ENCODE measurements at places on chromosomes 1 and 21.

DNA sequence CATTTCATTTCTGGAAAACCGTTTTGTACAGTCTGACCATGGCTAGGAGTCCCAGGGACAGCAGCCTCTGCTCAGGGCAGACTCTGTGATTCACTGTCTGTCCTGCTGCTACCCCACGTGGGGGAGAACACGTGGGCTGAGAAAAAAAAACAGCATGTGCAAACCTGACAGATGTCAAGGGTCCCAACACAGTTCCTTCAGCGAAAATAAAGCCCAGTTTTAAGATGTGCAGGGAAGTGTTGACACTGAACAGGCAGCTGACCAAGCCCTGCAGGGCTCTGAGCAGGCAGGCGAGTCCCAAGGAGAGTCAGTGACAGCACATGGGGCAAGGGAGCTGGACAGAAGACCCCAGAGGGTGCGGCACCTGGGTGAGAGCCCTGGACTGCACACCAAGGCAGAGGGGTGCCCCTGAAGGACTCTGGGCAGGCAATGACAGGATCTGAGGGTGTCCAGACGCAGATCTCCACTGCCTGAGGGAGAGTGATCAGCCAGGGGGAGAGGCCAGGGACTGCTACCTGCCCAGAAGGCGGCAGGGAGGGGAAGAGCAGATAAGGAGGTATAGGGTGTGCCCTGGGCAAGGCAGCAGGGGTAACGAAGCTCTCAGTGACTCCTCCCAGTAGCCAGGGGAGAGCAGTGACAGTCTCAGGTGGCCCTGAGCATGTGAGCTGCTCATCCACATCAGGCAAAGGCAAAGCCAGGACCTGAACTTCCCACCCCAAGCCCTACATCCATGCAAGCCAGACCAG is 5.1 kb upstream of the SPATC1L start:
- peak; percentile 55 for DNase-seq

DNA sequence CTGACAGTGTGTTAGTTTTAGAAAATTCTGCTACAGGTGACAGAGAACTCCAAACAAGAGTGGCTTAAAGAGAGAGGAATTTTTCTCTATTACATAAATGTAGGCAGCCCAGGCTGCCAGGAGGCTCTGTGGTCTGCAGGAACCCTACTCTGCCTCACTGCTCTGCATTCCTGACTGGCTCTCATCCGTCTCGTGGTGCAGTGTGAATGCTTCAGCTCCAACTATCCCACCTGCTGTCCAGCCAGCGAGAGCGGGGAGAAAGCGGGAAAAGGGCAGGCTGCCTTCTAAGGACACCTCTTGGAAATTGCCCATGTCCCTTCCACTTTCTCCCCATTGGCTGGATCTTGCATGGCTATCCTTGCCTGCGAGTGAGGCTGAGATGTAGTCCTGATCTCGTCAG is 131.3 kb downstream of the PEX14 start:
- no peak for DNase-seq

GRCh38 chr1:70906800-70907199 is 140.8 kb downstream of the PTGER3 start:
- no peak for DNase-seq

GRCh38 chr1:89980605-89981004 is 14.3 kb upstream of the ZNF326 start:
- no peak for DNase-seq

- DNase-seq: no peak
These were observed 77.7 kb downstream of the MRPL37 start for GRCh38 chr1:54277451-54278341.

GRCh38 chr1:177591155-177591554 is 378.7 kb downstream of the SEC16B start:
- no peak for DNase-seq

GRCh38 chr1:21242846-21243245 is 47.4 kb downstream of the ECE1 start:
- DNase-seq: no peak

DNA sequence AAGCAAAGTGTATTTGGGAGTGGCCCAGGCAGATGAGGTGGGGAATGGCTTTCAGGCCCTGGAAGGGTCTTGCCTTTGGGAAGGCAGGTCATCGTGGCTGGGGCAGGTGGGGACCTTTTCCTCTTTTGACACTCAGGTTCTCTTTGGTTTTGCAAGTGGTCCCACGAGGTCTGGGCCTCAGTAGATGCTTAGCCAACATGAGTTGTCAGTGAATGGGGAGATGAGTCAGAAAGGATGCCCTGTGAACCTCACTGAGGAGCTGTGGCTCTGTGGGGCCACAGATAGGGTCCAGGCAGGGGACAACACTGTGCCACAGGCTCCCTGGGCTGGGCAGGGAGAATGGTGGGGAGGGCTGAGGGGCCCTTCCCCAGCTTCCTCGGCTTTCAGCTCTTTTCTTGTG is 19.0 kb downstream of the ARHGEF10L start:
- no peak for DNase-seq

DNA sequence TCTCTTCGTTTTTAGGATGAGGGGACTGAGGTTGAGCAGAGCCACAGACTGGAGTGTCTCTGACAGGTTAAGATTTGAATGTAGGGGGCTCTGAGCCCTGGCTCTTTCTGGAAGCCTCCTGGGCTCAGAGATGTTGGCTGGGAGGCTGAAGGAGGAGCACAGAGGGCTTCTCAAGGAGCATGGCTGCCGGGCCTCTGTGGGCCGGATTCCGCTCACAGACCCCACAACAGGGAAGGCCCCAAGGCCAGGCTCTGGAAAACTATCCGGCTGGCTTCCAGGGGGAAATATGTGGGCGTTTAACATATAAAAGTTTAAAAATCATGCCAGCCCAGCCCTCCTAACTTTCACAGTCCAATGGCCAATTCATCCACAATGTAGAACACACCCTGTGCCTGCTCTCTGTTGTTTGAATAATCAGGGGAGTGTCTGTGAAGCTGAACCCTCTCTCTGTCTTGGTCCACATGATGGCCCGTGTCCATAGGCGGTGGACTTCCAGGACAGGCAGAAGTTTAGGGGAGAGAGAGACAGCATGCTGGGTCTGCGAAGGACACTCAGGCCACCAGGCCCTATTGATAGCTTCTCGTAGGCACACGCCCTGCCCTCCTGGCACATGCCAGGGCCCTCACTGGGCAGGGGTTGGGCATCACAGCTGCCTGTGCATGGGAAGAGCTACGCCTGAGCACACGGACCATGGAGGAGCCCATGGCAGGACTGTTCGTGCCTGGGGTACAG is 10.8 kb downstream of the OBSCN start:
- DNase-seq: no peak

DNA sequence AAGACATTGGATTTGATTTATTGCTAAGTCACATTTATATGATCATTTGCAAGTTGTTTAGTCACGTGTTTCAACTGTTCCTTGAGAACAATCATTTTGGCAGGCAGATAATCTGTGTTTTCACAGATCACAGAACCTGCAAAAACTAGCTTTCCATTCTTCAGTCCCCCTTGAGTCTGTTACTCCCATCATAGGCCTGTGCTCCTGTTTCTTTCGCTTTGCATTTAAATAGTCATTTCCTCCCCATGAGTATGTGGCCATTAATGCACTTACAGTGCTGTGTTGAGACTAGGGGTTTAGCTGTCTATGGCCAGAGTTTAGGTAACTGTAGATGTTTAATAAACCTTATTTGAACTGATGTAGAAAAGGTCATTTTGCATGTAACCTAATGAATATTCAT is 214.5 kb downstream of the PATJ start:
- DNase-seq: no peak

- DNase-seq: no peak
These were observed 78.0 kb upstream of the ATP5PO start for GRCh38 chr21:33993286-33994231.

DNA sequence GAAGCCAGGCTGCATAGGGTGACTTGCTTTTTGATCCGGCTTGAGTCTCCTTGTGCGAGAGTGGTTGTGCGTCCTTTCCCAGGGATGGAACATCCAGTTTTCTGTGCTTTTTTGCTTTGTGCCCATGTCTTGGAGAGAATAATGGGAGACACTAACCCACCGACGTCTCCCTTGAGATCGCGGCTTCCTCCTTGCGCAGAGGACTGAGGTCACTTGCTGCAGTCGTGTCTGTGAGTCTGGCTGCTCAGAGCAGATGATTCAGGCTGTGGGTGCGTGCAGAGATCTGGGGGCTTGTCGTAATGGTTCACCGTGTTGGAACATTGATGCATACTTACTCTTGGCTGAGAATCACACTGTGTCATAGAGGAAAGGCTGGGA is 164.5 kb upstream of the CACNA1E start:
- peak; percentile 14 for DNase-seq

DNA sequence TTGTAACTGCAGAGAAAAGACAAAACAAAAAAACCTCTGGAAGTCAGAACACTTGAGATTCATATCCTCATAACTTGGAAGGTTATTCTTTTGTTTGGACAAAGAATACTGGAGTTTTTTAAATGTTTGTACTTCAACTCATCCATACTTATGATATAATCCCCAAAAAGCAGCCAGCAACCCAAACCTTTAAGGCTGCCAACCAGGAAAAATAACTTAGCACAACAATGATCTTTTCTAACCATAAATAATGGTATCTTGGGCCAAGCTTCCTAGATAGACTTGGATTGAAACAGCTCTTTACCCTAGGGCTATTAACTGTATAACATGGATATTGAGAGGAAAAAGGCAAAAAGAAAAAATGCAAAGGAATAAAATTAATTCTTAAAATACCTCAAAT is 335.1 kb downstream of the LTN1 start:
- no peak for DNase-seq

DNA sequence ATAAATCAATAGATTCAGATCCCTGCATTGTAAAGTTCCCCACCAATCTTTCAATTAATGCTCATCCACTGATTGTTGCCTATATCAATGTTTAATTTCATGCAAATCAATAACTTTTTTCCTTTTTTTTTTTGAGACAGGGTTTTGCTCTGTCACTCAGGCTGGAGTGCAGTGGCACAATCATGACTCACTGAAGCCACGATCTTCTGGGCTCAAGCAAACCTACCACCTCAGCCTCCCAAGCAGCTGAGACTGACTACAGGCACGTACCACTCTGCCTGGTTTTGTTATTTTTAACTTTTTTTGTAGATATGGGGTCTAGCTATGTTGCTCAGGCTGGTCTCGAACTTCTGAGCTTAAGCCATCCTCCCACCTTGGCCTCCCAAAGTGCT is 25.7 kb downstream of the DIO1 start:
- DNase-seq: no peak

DNA sequence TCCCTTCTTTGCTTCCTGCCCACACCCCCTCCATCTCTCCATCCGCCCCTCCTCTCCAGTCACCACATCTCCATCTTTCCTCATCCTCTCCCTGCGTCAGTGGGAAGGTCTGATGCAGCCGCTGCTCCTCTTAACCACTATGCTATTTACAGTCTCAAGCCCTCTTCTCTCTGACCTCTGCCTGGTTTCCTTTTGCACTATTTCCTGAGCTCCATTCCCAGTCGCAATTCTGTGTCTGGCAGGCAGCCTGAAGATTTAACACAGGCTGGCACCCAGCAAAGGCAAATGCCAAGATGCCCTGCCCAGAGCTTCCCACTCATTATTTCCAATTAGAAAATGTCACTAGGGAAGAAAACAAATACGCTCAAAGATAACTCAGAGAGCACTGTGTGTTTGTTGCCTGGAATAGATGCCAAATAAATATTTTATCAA is 89.6 kb upstream of the LPGAT1 start:
- peak; percentile 18 for DNase-seq

- no peak for DNase-seq
These were observed 1042.6 kb downstream of the PLA2G4A start for GRCh38 chr1:187871177-187871845.

DNA sequence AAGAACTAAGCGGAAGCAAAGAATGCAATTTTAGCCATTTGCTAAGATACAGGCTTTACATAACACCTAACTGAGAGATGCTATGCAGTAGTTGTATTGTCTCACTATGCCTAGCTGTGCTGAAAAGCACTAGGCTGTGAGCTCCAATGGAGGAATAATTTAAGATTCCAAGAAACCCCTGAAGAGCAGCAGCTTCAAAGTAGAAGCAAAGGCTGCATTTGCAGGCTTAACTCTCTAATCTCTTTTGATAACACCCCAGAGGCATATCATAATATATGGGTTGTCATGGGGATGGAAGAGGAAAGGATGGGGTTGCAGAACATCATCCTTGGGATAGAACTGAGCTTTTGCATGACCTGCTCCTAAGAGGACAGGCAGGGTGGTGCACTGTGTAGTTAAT is 102.0 kb downstream of the ERG start:
- DNase-seq: no peak

DNA sequence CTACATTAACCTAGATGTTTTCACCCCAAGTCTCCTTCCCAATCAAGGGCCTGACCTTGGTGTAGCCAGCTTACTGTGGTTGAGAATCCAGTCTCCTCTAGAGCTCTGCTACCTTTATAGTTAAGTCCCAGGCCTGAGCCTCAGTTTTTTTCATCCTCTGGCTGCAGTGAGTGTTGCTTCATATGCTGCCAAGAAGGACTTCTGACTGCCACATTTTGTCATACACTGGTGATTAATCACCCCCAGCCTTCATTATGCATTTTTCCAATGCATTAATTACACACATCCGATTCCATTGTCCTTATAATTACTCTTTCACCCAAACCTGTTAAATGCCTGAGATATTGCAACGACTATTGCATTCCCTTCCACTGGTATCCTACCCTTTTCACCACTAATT is 66.3 kb upstream of the FGGY start:
- peak; percentile 43 for DNase-seq

GRCh38 chr1:57761628-57762027 is 337.8 kb upstream of the DAB1 start:
- no peak for DNase-seq

DNA sequence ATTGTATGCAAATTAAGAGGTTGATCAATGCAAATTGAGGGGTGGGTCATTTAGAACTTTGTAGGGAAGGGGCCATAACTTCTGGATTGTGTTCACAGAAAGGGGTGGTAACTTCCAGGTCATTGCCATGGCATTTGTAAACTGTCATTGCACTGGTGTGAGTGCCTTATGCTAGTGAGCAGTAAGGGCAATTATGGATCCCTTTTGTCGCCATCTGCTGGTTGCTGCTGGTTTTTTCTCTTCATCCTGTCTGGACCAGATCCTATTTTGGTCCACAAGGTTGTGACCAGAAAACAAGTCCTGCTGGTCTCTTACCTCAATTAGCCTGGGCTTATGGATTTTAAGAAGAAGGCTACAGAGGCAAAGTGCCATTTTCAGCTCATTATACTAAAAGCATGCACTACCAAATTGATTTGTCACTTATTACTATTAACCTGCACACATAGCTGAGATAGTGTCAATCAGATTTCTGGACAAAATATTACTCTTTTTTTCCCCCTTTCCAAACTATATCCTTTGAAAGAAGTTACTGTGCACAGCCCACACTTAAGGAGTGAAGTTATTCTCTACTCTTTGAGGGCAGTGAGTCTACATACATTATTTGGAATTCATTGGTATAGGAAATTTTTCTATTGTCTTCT is 196.2 kb downstream of the ZC3H11B start:
- DNase-seq: peak; percentile 38

DNA sequence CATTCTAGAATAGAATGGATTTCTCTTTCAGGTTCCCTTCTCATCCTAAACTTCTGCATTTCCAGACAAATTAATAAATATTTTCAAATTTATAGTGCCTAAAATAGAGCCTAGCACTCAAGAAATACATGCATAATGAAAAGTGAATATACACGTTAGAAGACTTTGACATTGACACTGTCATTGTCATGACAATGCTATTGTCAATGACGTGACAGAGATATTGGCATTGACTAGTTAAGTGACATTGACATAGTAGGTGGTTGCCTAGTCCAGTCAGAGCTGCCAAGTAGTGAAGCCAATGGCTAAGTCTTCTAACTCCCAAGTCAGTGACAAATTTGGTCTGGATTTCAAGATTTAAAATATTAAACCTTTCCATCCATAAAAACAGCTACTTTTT is 410.5 kb downstream of the LMO4 start:
- no peak for DNase-seq

GRCh38 chr1:206909161-206909882 is 12.1 kb downstream of the IL24 start:
- no peak for DNase-seq

GRCh38 chr1:214435867-214436266 is 115.5 kb downstream of the PTPN14 start:
- DNase-seq: no peak
